Naive B cell (primary cell): ENCODE measurements at places on chromosomes 12 and 14.
A peak's percentile ranks its signal among the peaks of the same experiment; 100 is the strongest.

- no peak for DNase-seq
Observed at GRCh38 chr14:49984424-49984823, 91.5 kb downstream of the ARF6 start.

GRCh38 chr12:14802247-14802646, 1.0 kb downstream of the WBP11 start:
- DNase-seq, result no peak

DNA sequence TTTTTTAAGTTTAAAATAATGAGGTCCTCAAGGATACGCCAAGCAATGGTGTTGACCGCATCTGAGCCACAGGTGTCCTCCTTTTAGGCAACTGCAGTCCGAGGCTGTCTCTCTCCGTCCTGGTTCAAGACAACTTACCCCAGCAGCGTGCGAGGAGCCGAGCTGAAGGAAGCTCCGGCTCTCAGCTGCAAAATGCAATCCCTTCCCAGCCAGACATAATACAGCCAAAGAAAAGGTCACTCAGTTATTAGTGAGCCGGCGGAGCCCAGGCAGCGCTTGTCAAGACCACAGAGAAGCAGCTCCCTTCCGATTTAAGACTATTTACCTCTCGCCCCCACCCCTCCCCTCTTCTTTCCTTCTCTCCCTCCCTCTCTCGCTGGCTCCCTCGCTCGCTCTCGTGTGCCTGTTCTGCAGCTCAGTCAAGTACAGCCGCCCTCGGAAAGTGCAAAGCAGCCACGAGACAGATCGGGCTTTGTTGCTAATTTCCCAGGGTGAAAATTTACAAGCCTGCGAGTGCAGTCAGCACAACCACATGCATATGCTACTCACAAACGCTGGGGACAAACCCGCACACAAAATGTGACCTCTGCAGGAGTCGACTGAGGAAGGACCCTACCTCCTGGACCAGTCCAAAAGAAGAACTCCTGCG, 363 bp upstream of the LMO3 start:
- DNase-seq, result no peak

- no peak for DNase-seq
Observed at GRCh38 chr12:117738233-117738632, 230.6 kb downstream of the KSR2 start.

GRCh38 chr12:84982888-84983287, 53.2 kb downstream of the TSPAN19 start:
- DNase-seq, result no peak

DNA sequence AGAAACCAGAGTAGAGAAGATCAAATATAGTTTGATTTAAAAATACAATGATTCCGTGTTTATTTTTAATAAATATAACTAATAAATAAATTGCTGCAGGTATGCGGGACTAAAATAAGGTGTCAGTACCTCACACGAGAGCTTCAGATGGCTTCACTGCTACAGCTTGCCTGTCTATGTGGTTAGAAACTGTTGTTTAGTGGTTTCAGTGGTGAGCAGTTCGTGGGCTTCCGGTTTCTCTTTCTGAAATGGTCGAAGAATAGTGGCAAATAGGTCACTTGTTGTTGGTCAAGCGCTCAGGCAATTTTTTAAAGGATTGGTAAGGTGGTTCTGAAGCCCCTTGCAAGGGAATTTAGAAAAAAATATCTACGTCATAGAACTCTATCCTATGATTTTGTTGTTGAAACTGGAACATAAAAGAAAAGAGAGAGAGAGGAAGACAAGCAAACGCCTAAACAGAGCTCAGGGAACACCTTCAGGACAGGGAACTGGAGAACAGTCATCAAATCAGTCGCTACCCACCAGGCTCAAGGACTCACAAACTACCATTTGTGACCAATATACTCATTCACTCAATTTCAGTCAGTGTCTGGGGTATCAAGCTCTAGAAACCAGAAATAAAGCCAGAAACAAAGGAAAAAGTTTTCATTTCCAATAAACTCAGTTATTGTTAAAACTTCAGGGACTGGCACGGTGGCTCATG, 31.3 kb downstream of the GABARAPL1 start:
- no peak for DNase-seq

- DNase-seq, result peak; percentile 57
Observed at GRCh38 chr14:77026930-77027537, 1.5 kb downstream of the IRF2BPL start.

- no peak for DNase-seq
Observed at GRCh38 chr12:23415180-23415579, 534.3 kb downstream of the SOX5 start.

GRCh38 chr12:2636741-2637340, 157.9 kb upstream of the FKBP4 start:
- DNase-seq, result no peak

DNA sequence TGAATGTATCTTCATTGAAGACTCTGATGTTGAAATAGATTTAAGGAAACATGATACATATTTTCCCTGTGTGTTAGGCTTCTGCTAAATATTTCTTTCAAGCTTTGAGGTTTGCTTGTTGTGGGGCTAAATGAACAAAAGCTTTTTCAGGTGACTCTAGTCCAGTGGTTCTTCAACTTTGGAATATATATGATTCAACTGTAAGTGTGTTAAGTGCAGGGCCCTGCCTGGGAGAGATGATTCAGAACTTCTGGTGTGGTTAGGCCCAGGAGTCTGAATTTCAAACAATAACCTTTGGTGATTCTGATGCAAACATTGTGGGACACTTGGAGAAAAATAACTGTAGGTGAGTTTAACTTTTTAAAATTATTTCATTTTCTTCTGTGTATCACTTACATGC, 93.0 kb downstream of the TRHDE start:
- DNase-seq, result no peak

- no peak for DNase-seq
Observed at GRCh38 chr12:72679147-72679757, 407.1 kb downstream of the TRHDE start.

- DNase-seq, result no peak
Observed at GRCh38 chr12:124509676-124510300, 57.6 kb downstream of the NCOR2 start.

DNA sequence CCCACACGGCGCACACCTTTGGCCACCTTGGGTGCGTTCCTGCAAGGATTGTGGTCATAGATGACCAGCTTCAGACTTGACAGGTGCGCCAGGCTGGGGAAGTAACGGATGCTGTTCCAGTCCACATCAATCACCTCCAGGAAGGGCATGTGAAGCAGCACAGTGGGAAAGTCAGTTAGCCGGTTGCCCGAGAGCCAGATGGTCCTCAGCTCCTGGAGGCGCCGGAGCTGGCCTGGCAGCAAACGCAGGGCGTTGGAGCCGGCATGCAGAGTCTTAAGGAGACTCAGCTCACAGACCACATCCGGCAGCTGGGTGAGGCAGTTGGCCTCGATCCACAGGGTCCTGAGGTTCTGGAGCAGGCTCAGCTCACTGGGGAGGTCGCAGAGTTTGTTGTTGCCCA, 581 bp downstream of the LRRC10 start:
- no peak for DNase-seq
